Hepatocyte (in vitro differentiated cells): ENCODE measurements at places on chromosomes 16 and 17. TPM values are rescaled to one million over a fixed set of nuclear protein-coding genes. Genes with fewer than 3 reads are reported as not detected.

- H3K36me3 ChIP-seq: no peaks in the 10 kb centered on the region
- H3K27me3 ChIP-seq: peaks cover 14% of the 10 kb centered on the region
- H3K4me1 ChIP-seq: no peaks in the 10 kb centered on the region
- no peak overlapping the region for H3K27ac ChIP-seq
- no peak overlapping the region for H3K4me3 ChIP-seq
Observed at GRCh38 chr17:36153895-36154610, 22.4 kb downstream of the TBC1D3B start.

GRCh38 chr16:3642397-3643094 lies 11.9 kb upstream of the DNASE1 start:
- H3K4me1 ChIP-seq: peaks cover 73% of the 10 kb centered on the region
- peak; percentile 88 for DNase-seq
- H3K36me3 ChIP-seq: no peaks in the 10 kb centered on the region
- peak overlapping the region; percentile 96 for H3K27ac ChIP-seq
- no peaks in the 10 kb centered on the region for H3K27me3 ChIP-seq

DNA sequence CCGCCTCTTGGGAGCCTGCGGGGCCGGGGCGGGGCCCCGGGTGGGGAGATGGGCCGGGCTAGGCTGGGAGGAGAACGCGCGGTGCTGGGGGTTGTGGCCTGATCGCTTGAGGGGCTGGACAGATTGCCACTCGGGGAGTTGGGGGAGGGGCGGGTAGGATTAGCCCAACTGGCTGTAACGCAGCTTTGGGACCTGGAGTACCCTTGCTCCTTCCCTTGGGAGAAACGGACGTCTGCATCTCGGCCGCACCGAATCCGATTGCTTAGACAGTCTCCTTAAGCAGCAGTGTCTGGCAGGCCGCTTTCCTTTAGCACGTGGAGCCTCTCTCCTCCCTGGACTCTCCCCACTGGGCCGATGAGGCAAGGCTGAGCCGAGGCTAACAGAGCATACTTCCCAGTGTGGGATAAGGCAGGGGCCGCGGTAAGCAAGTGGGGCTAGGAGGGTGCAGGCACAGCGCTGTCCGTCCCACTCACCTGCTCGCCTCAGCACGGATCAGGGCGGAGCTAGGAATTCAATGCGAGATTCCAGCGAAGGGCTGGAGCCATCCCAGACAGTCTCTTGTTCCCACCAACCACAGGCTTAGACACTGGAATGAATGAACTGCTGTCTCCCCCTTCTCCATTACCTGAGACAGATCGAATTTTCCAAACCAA lies 540 bp upstream of the ACLY start:
- peak overlapping the region; percentile 86 for H3K27ac ChIP-seq
- no peaks in the 10 kb centered on the region for H3K36me3 ChIP-seq
- peak overlapping the region; percentile 17 for H3K4me3 ChIP-seq
- H3K4me1 ChIP-seq: peaks cover 42% of the 10 kb centered on the region
- peak; percentile 76 for DNase-seq

- no peaks in the 10 kb centered on the region for H3K36me3 ChIP-seq
- H3K27me3 ChIP-seq: no peaks in the 10 kb centered on the region
- no peak overlapping the region for H3K4me3 ChIP-seq
- H3K27ac ChIP-seq: no peak overlapping the region
- peaks cover 7% of the 10 kb centered on the region for H3K4me1 ChIP-seq
Observed at GRCh38 chr17:66405836-66406677, 103.6 kb downstream of the PRKCA start.

The PPL gene
- total RNA-seq: 29.1 and 32.8 TPM in 2 replicates

The TOX3 gene
- 9.4 and 11.8 TPM in 2 replicates for total RNA-seq
